ENCODE measurements at places on chromosomes 1 and 21.

GRCh38 chr1:27689423-27690173, 17.6 kb upstream of the IFI6 start:
- H3K4me3 ChIP-seq: no peak overlapping the region
- DNase-seq: no peak
- H3K27ac ChIP-seq: no peak overlapping the region
- no peaks in the 10 kb centered on the region for H3K36me3 ChIP-seq

DNA sequence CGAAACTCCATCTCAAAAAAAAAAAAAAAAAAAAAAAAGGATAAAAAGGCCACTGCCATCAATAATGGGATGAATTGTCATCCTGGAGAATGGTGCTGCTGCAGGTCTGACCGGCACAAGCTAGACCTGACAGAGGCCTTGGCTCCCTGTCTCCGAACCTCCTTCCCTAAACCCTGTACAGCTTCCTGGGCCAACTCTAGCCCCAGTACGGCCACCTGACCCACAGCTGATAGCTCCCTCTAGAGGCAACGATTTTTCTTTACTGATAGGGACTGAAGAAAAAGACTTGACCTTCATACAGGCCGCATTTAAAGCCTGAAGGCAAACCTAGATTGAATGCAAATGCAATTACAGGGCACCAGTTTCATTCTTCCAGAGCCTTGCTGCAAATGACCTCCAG, 30.7 kb downstream of the NOL9 start:
- no peaks in the 10 kb centered on the region for H3K4me1 ChIP-seq
- H3K4me3 ChIP-seq: no peak overlapping the region
- peak; percentile 33 for DNase-seq
- H3K27ac ChIP-seq: no peak overlapping the region
- H3K27me3 ChIP-seq: peaks cover 8% of the 10 kb centered on the region

DNA sequence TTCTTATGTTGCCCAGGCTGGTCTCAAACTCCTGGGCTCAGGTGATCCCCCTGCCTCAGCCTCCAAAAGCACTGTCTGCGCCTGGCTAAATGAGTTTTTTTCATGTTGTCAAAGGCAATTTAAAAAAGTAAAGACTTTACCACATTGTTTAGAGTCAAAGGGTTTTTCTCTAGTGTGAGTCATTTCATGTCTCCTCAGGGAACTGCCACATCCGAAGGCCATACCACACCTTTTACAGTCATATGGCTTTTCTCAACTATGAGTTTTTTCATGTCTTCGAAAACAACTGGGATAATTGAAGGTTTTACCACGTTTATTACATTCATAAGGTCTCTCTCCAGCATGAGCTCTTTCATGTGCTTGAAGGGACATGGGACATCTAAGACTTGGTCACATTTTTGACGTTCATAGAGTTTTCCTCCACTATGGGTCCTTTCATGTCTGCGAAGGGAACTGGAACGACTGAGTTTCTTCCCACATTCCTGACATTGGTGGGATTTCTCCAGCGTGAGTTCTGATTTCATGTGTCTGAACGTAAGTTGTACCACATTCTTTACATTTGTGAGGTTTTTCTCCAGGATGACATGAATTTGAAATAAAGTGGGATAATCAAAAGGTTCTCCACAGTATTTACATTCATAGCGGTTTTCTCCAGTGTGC, 65.6 kb downstream of the UCHL5 start:
- H3K4me3 ChIP-seq: no peak overlapping the region
- peaks cover 11% of the 10 kb centered on the region for H3K36me3 ChIP-seq
- no peak overlapping the region for H3K27ac ChIP-seq
- DNase-seq: no peak

DNA sequence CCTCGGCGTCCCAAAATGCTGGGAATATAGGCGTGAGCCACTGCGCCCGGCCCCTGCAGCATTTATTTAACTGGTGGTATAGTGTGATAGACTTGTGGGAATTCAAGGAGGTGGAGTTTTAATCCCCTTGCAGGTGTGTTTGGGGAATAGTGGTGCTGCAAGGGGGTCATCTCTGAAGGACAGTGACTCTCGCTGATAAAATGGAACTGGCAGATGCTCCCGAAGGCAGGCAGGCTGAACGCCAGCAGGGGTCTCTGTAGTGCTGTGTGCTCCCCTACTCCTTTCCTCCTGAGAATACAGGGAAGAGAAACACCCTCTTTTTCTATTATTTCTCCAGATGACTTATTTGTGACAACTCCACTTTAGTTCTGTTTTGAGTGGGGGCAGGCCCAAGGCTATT, 4.0 kb downstream of the OSCP1 start:
- peak; percentile 50 for DNase-seq
- peaks cover 20% of the 10 kb centered on the region for H3K4me1 ChIP-seq
- peaks cover under 1% of the 10 kb centered on the region for H3K36me3 ChIP-seq
- no peak overlapping the region for H3K27ac ChIP-seq
- H3K4me3 ChIP-seq: no peak overlapping the region

DNA sequence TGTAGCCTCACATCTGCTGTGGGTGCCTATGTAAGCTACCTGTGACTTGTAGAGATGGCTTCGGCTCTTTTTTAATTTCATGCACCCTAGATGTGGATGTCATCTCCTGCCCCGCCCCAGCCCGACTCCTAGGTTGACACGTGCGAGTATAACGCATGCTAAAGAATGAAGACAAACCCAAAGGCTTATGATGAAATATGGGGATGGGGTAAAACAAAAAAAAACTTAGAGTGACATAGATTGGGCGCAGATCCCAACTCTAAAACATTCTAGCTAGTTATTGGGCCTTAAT, 613 bp upstream of the ERO1B start:
- H3K36me3 ChIP-seq: no peaks in the 10 kb centered on the region
- peaks cover 12% of the 10 kb centered on the region for H3K4me1 ChIP-seq
- no peak for DNase-seq
- H3K4me3 ChIP-seq: peak overlapping the region; percentile 65
- H3K27ac ChIP-seq: no peak overlapping the region

- no peaks in the 10 kb centered on the region for H3K36me3 ChIP-seq
- H3K4me1 ChIP-seq: no peaks in the 10 kb centered on the region
- no peak overlapping the region for H3K4me3 ChIP-seq
- H3K27ac ChIP-seq: no peak overlapping the region
- DNase-seq: no peak
These were observed 11.9 kb upstream of the NIBAN1 start for GRCh38 chr1:184986250-184986649.

DNA sequence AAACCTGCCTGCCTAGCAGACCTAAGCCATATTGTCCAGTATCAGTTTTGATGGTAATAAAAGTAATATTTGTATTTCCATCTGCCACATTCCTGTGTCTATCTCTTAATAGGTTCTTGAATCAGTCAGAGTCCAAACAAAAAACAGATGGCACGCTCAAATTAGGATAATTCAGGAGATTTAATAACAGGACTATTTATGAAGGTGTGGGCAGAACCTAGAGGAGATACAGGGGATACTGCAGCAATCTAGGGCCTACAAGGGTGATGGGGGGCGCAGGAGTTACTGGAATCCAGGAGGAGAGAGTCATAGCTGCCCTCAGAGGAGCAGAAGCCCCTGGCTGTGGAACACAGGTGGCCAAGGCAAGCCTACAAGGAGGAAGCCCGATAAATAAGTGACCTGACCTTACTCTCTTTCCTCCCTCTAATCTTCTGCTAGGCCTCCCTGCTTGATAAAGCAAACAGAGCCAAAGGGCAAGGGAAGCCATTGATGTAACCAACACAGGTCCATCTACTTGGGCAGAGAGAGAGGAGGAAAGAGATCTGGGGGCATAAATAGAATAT, 11.9 kb upstream of the HYI start:
- DNase-seq: no peak
- H3K4me3 ChIP-seq: no peak overlapping the region
- no peak overlapping the region for H3K27ac ChIP-seq
- peaks cover 5% of the 10 kb centered on the region for H3K4me1 ChIP-seq
- H3K27me3 ChIP-seq: no peaks in the 10 kb centered on the region

DNA sequence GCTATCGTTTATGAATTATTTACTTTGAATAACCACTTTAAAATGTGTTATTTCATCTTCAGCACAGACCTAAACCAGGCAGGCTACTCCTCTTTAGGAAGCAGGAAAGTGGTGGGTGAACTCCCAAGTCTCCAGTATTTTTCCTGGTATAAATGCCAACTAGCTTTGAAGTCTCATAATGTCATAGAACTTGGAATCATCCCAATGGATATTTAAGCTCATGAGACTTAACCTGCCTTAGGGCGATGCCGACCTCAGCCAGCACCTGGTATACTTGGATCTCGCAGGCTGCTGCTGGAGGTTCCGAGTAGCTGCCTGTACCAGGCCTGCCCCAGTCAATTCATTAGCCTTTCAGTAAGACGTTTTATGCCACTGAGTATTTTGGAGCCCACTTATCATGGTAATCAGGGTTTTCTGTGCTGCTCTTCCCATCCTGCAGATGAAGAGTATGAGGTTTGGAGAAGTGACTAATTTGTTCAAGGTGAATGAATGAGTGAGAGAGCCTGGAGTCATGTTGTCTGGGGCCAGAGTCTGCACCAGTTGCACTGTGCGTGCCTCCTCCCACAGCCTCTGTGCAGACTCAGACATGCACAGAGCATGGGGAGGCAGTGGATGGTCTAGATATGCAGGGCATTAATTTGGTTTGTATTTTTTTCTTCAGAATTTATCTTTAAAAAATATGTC, 34.9 kb downstream of the VANGL1 start:
- peaks cover 3% of the 10 kb centered on the region for H3K27me3 ChIP-seq
- peaks cover 16% of the 10 kb centered on the region for H3K36me3 ChIP-seq
- H3K4me3 ChIP-seq: peak overlapping the region; percentile 14
- H3K4me1 ChIP-seq: peaks cover 5% of the 10 kb centered on the region
- H3K27ac ChIP-seq: peak overlapping the region; percentile 83

- DNase-seq: no peak
- H3K4me3 ChIP-seq: no peak overlapping the region
- no peaks in the 10 kb centered on the region for H3K27me3 ChIP-seq
- H3K36me3 ChIP-seq: no peaks in the 10 kb centered on the region
These were observed 37.8 kb upstream of the IRF2BP2 start for GRCh38 chr1:234647758-234648157.

DNA sequence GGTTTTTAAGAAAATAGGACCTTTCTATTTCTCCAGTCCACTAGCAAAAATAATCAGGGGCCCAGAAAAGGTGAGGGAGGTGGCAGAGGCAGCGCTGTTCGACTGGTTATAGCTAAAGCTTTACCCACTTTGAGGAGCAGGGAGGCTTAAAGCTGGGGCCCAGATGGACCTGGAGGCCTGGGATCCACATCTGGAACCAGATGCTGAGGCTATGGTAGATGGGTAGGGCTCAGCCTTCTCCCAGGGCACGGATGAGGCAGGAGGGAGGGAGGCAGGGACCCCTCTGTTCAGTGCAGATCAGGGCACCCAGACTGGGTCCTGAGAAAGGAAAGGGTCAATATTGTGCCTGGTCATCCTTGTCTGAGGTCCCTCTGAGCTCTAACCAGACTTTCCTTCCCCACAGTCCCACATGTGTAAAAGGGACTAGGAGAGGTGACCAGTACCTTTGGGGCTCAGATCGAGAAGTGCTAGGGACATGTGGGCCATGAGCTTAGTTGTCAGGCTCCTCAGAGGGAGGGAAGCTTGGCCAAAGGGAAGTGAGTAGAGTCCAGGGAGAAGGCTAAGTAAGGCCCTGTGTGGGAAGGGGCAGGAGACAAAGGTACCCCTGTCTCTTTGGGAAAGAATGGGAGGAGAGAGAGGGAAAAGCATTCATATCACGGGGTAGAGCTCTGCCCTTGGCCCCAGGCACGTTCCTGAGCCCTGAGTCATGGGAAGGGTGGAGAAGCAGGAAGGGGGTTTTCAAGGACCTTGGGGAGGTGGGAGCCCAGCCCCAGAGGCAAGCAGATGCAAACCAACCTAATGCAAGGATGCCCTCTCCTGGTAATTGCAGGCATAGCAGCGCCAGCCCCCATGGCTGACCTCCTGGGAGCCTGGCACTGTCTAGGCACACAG, 15.4 kb downstream of the LMNA start:
- peak; percentile 86 for DNase-seq
- H3K36me3 ChIP-seq: no peaks in the 10 kb centered on the region
- peaks cover 10% of the 10 kb centered on the region for H3K27me3 ChIP-seq

DNA sequence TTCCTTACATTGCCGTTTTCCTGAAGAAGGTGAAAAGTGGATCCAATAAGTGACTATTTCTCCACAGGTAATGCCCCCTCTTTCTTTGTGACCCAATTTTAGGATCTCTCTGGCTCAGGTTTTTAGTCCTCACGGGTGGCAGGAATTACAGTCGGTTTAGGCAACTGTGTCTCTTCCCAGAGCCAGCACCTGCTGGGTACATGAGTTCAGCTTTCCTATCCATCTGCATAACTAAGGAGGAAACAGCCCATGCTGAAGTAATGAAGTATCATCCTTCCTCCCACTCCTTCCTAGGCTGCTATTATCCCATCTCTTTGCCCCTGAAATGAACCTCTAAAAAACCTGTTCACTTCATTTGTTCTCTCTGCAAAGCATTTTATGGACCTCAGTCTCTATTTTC, 544.6 kb downstream of the NEGR1 start:
- H3K4me3 ChIP-seq: no peak overlapping the region
- no peak for DNase-seq
- no peaks in the 10 kb centered on the region for H3K36me3 ChIP-seq
- H3K4me1 ChIP-seq: peaks cover 4% of the 10 kb centered on the region

- no peaks in the 10 kb centered on the region for H3K36me3 ChIP-seq
- DNase-seq: no peak
- H3K4me3 ChIP-seq: no peak overlapping the region
- peaks cover 7% of the 10 kb centered on the region for H3K27me3 ChIP-seq
- H3K4me1 ChIP-seq: no peaks in the 10 kb centered on the region
- no peak overlapping the region for H3K27ac ChIP-seq
These were observed 42.2 kb downstream of the FHAD1 start for GRCh38 chr1:15289251-15289651.

Data from endothelial cell (in vitro differentiated cells).